ENCODE measurements at places on chromosomes 6 and 20. TPM values are rescaled to one million over a fixed set of nuclear protein-coding genes. Genes with fewer than 3 reads are reported as not detected.

Gene STK38
- total RNA-seq: 31.2 TPM

Gene ZDHHC14
- total RNA-seq: 8.5 TPM

Gene SLC22A3
- total RNA-seq: 8.6 TPM

Gene FLRT3
- total RNA-seq: 0.06 TPM

Gene KCNK5
- total RNA-seq: 0.87 TPM

Gene SYNE1
- 84.2 TPM for total RNA-seq

Gene FOXA2
- not detected for total RNA-seq

Gene SIRPB2
- total RNA-seq: 25.5 TPM

Gene SIGLEC1
- 45.1 TPM for total RNA-seq

Gene EEF1A2
- 1.2 TPM for total RNA-seq

Gene HNF4A
- total RNA-seq: 0.51 TPM

Gene FOXQ1
- total RNA-seq: not detected

Gene NELFE
- 59.2 TPM for total RNA-seq

Gene BHLHE23
- not detected for total RNA-seq

Gene PRICKLE4
- 2.0 TPM for total RNA-seq

Gene KIF25
- total RNA-seq: 0.93 TPM

Gene RSPO4
- not detected for total RNA-seq

Gene OOEP
- total RNA-seq: not detected

Gene CST2
- total RNA-seq: not detected

Gene ULBP3
- total RNA-seq: 3.0 TPM

Gene NKAIN2
- 0.42 TPM for total RNA-seq

Gene ARFGEF3
- 2.6 TPM for total RNA-seq

Gene AIG1
- total RNA-seq: 46.4 TPM
